ENCODE measurements at places on chromosomes 3 and 15. TPM values are rescaled to one million over a fixed set of nuclear protein-coding genes. Genes with fewer than 3 reads are reported as not detected.

DNA sequence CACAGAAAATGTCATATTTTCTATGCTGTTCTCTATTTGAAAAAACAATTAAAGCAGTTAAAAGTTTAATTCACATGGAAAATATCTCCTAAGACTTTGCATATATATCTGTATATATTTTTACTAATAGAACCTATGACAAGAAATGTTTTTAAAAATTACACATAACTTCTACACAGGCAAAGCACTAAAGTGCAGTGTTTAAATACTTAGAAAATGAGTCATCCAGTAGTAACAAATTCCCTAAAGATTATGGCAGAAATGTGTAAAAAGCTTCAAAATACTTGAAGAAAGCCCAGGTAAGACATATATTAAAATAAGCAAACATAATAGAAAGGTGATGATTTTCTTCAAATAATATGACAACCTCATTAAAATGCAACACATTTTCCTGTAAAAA lies 236.6 kb downstream of the TBC1D5 start:
- no peaks in the 10 kb centered on the region for H3K36me3 ChIP-seq
- no peaks in the 10 kb centered on the region for H3K27me3 ChIP-seq
- H3K4me3 ChIP-seq: no peak overlapping the region
- H3K27ac ChIP-seq: no peak overlapping the region
- H3K4me1 ChIP-seq: no peaks in the 10 kb centered on the region
- DNase-seq: no peak

- no peaks in the 10 kb centered on the region for H3K36me3 ChIP-seq
- peaks cover 10% of the 10 kb centered on the region for H3K27me3 ChIP-seq
- no peak overlapping the region for H3K4me3 ChIP-seq
- H3K27ac ChIP-seq: no peak overlapping the region
- peak; percentile 0 for DNase-seq
These were observed 30.4 kb upstream of the KLF13 start for GRCh38 chr15:31296219-31296645.

DNA sequence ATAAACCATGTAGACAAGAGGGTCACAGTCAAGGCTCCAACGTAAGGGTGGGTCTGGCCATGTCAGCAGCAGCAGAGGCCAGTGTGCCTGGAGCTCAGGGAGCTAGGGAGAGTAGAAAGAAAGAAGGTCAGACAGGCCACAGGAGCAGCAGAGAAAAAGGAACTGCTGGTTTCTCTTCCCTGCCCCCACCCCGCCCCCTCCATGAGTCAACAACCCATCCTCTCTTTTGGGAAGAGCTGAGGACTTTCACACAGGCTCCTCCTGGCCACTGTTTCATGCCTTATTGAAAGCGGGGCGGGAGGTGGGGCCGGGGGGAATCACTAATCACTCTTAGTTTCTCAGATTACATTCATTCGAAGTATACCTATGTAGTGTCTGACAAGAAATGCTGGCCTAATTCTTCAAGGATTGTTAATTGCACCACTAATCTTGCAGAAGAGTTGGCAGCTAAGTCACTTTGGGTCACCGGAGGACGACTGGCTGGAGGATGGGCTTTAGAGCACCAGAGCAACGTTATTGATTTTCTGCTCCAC lies 9.1 kb upstream of the SCG3 start:
- DNase-seq: no peak
- peaks cover 16% of the 10 kb centered on the region for H3K4me1 ChIP-seq
- no peaks in the 10 kb centered on the region for H3K36me3 ChIP-seq
- no peak overlapping the region for H3K27ac ChIP-seq

DNA sequence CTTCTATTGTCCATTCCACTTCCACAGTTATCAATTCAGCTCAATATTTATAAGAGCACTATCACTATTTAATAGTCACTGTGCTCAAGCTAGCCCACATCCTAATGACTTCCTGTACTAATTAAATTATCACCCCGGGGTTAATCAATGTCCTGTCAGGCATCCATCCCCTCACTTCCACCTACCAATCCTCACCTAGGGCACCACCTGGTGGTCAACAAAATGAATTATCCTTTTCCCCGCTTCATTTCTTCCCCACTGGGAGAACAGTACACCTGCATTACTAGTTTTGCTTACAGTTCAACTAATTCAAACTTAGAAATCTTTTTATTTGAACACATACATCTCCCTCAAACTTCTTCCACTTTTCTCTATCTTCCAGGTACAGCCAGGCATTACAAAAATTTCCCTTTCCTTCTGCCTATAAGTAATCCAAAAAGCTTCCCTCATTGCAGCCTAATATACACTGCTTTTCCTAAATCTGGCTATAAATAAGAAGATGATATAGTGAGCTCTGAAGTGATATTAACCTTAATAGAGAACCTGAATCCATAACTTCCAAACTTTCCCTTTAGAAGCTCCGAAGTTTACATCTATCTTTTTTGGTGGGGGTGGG lies 68.5 kb downstream of the TMCC1 start:
- H3K27me3 ChIP-seq: no peaks in the 10 kb centered on the region
- H3K4me1 ChIP-seq: peaks cover 8% of the 10 kb centered on the region
- no peak overlapping the region for H3K4me3 ChIP-seq

DNA sequence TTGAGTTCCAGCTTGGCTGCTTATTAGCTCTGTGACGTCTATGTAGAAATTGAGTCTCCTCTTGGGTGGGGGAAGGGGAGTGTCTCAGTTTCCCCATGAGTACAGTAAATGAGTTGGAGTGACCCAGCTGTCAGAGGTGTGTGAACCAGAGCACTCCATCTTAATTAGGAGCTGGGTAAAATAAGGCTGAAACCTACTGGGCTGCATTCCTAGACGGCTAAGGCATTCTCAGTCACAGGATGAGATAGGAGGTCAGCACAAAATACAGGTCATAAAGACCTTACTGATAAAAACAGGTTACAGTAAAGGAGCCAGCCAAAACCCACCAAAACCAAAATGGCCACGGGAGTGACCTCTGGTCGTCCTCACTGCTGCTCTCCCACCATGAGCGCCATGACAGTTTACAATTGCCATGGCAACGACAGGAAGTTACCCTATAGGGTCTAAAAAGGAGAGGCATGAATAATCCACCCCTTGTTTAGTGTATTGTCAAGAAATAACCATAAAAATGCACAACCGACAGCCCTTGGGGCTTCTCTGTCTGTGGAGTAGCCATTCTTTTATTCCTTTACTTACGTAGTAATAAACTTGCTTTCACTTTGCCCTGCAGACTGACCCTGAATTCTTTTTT lies 222.4 kb downstream of the CACNA2D3 start:
- H3K27ac ChIP-seq: peak overlapping the region; percentile 20
- peaks cover 4% of the 10 kb centered on the region for H3K27me3 ChIP-seq
- no peaks in the 10 kb centered on the region for H3K36me3 ChIP-seq
- DNase-seq: no peak
- H3K4me3 ChIP-seq: no peak overlapping the region

- no peaks in the 10 kb centered on the region for H3K4me1 ChIP-seq
- no peak overlapping the region for H3K27ac ChIP-seq
- H3K36me3 ChIP-seq: peaks cover 18% of the 10 kb centered on the region
- H3K27me3 ChIP-seq: no peaks in the 10 kb centered on the region
- H3K4me3 ChIP-seq: no peak overlapping the region
These were observed 200.8 kb upstream of the STRIT1 start for GRCh38 chr3:155494332-155494731.

- H3K4me3 ChIP-seq: no peak overlapping the region
- no peak overlapping the region for H3K27ac ChIP-seq
- peaks cover 20% of the 10 kb centered on the region for H3K4me1 ChIP-seq
- H3K27me3 ChIP-seq: no peaks in the 10 kb centered on the region
- no peak for DNase-seq
These were observed 22.7 kb downstream of the SSUH2 start for GRCh38 chr3:8621872-8622271.

DNA sequence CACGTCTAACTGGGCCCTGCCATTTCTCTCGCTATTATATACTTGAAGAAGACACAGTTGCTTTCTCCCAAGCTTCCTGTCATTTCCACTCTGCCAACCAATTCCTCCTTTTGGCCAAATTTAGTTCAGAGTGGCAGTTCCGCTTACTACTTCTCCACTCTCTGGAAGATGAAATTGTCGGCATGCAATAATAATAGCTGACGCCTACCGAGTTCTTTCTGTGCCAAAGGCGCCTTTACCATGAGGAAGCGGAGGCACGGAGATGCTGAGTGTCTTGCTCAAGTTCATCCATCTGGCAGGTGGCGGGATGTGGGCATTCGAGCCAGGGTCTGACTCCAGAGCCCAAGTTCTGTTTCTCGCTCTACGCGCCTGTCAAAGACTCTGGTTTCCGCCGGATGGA lies 14.6 kb upstream of the NRROS start:
- H3K4me1 ChIP-seq: peaks cover 32% of the 10 kb centered on the region
- no peak for DNase-seq
- no peaks in the 10 kb centered on the region for H3K36me3 ChIP-seq

- H3K27ac ChIP-seq: no peak overlapping the region
- H3K36me3 ChIP-seq: no peaks in the 10 kb centered on the region
- H3K4me3 ChIP-seq: no peak overlapping the region
- no peaks in the 10 kb centered on the region for H3K4me1 ChIP-seq
- DNase-seq: no peak
These were observed 54.1 kb upstream of the TFRC start for GRCh38 chr3:196135693-196136639.

- peak overlapping the region; percentile 22 for H3K27ac ChIP-seq
- H3K27me3 ChIP-seq: no peaks in the 10 kb centered on the region
- H3K36me3 ChIP-seq: no peaks in the 10 kb centered on the region
- peaks cover 18% of the 10 kb centered on the region for H3K4me1 ChIP-seq
These were observed 109.9 kb downstream of the FMN1 start for GRCh38 chr15:33084661-33085060.

- no peaks in the 10 kb centered on the region for H3K27me3 ChIP-seq
- no peak overlapping the region for H3K4me3 ChIP-seq
- no peak overlapping the region for H3K27ac ChIP-seq
- H3K4me1 ChIP-seq: no peaks in the 10 kb centered on the region
- peaks cover 48% of the 10 kb centered on the region for H3K36me3 ChIP-seq
These were observed 37.3 kb downstream of the ST3GAL6 start for GRCh38 chr3:98800401-98800800.

DNA sequence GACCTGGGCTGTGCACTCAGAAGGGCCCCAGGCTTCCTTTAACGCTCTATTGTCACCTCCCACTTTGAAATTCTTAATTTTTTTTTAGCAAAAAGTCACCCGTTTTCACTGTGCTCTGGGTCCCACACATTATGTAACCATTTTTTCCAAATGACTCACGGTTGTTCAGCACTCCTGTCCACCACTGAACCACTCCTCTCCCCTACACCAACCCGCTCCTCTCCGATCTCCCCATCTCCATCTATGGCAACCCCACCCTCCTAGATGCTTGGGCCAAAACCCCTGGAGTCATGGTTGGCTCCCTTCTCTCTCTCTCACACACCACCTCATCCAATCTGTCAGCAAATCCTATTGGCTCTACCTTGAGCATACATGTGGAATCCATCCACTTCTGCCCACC lies 41.2 kb upstream of the LINGO1 start:
- no peak for DNase-seq
- no peaks in the 10 kb centered on the region for H3K36me3 ChIP-seq
- no peaks in the 10 kb centered on the region for H3K4me1 ChIP-seq
- no peak overlapping the region for H3K27ac ChIP-seq
- H3K27me3 ChIP-seq: no peaks in the 10 kb centered on the region

GRCh38 chr3:127209155-127209839 lies 16.4 kb downstream of the PRR23E start:
- peaks cover 1% of the 10 kb centered on the region for H3K4me1 ChIP-seq
- H3K4me3 ChIP-seq: no peak overlapping the region
- H3K36me3 ChIP-seq: no peaks in the 10 kb centered on the region
- DNase-seq: no peak

- DNase-seq: peak; percentile 29
- no peaks in the 10 kb centered on the region for H3K27me3 ChIP-seq
- H3K36me3 ChIP-seq: no peaks in the 10 kb centered on the region
These were observed 107.6 kb upstream of the FXR1 start for GRCh38 chr3:180804916-180805315.

DNA sequence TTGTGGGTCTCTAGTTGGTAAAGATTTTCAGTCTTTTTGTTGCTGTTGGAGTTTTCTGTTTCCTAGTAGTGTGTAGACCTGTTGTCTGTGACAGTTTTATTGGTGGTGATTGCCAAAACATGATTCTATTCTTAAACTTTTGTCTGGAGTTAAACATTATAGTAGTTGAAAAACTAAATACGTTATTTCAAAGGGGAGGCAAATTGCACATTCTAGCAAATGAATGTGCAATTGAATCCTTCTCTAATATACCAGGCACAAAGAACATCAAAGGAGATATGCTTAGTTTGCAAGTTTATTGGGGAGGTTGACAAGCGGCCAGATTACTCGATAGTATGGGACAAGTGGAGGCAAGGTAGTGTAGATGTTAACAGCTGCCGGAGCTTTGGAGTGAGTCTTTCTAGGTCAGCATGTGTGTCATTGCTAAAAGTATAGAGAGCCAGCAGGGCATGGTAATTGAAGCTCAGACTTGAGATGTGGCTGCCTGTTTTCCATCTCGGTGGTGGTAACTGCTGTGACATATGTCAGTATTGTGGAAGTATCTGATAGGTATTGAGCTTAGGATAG lies 20.6 kb downstream of the CHD2 start:
- peaks cover 3% of the 10 kb centered on the region for H3K27me3 ChIP-seq
- no peak overlapping the region for H3K4me3 ChIP-seq

- H3K27me3 ChIP-seq: no peaks in the 10 kb centered on the region
- H3K36me3 ChIP-seq: no peaks in the 10 kb centered on the region
- no peaks in the 10 kb centered on the region for H3K4me1 ChIP-seq
- H3K27ac ChIP-seq: no peak overlapping the region
- no peak overlapping the region for H3K4me3 ChIP-seq
- DNase-seq: no peak
These were observed 1106.8 kb downstream of the IGSF11 start for GRCh38 chr3:117927825-117928224.

DNA sequence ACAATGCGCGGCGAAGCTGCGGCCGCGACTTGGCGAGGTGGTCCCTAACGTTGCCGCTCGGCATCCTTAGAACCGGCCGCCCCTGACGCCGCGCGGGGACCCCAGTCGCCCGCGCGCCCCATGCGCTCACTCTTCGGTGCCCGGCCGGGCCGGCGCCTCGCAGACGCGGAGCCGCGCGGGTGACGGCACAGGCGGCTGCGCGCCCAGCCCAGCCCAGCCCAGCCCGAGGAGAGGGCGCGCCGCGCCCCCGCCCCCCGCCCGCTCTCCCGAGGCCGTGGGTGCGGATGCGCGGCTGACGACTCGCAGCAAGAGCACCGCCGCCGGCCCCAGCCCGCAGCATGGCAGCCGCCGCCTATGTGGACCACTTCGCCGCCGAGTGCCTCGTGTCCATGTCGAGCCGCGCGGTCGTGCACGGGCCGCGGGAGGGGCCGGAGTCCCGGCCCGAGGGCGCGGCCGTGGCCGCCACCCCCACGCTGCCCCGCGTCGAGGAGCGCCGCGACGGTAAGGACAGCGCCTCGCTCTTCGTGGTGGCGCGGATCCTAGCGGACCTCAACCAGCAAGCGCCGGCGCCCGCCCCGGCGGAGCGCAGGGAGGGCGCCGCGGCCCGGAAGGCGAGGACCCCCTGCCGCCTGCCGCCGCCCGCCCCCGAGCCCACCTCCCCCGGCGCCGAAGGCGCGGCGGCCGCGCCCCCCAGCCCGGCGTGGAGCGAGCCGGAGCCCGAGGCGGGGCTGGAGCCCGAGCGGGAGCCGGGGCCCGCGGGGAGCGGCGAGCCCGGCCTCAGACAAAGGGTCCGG lies 437 bp downstream of the KLF13 start:
- H3K27me3 ChIP-seq: peaks cover 15% of the 10 kb centered on the region
- no peak for DNase-seq
- peak overlapping the region; percentile 74 for H3K4me3 ChIP-seq
- no peak overlapping the region for H3K27ac ChIP-seq
- H3K4me1 ChIP-seq: peaks cover 42% of the 10 kb centered on the region

The SLC28A2 gene
- not detected for total RNA-seq

The RLBP1 gene
- 6.3 TPM for total RNA-seq

The LPP gene
- 38.7 TPM for total RNA-seq

The GABRR3 gene
- total RNA-seq: not detected

The FOXB1 gene
- 5.9 TPM for total RNA-seq

The UTS2B gene
- total RNA-seq: 0.96 TPM

Measured in neural crest cell (in vitro differentiated cells).